ENCODE measurements at places on chromosomes 11 and 22. TPM values are rescaled to one million over a fixed set of nuclear protein-coding genes. Genes with fewer than 3 reads are reported as not detected.

DNA sequence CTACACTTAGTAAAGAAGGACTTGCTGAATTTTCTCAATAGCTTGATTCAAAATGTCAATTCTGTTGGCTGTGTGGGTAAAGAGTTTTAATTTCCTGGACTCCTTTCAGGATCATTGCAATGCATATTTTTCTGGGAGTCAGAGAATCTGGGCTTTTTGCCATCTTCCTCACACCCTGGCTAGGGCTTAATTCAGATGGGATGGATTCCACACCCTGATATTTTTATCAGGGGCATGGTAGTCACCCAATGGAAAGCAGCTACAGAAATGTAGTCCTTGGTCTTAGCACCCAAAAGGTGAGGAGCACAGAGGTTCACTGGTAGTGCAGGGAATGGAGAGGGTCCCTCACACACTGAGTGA, 79.3 kb downstream of the SGSM3 start:
- no peaks in the 10 kb centered on the region for H3K36me3 ChIP-seq
- peak; percentile 78 for DNase-seq
- no peak overlapping the region for H3K4me3 ChIP-seq
- H3K27ac ChIP-seq, result no peak overlapping the region

DNA sequence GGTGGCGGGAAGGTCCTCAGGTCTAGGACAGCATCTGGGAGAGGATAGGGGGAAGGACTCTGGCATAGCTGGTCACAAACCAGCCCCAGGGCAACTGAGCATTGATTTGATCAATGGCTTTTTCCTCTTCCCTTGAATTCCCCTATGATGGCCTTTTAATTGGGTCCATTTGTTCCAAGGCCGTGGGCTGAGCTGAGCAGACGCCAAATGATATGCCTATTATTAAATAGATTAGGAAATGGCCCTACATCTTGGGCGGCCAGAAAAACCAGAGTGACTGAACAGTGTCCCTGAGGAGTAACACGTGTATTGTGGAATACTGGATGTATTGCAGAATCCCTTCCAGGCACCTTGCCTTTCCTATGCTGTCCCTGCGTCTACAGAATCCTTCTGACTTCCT, 26.7 kb upstream of the P2RY6 start:
- no peak for DNase-seq
- no peaks in the 10 kb centered on the region for H3K4me1 ChIP-seq
- H3K27me3 ChIP-seq, result peaks cover 16% of the 10 kb centered on the region
- H3K27ac ChIP-seq, result no peak overlapping the region
- H3K4me3 ChIP-seq, result no peak overlapping the region

DNA sequence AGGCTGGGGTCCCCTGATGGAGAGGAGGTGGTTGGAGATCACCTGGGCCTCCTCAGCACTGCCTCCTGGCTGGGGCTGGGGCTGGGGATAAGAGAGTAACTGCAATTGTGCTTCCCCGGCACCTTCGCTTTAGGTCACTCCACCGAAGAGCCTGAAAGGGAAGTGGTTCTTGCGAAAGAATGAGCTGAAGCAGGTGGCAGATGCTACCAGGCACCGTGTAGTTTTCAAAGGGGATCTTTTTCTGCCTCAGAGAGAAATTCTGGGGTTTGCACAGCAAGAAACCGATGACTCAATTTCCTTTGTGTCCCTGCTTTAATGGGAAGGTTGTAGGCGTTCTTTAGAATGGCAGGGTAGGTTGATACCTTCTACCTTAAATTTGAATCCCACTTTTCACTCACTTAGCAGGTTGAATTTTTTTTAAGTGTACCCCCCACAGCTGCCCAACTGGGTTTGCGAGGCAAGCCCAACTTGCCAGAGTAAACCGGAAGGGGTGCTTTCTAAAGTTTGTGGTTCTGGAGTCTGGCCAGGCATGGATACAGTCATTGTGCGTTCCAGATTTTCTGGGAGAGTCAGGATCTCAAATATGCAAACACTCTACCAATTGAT, 5.3 kb downstream of the CD44 start:
- no peak overlapping the region for H3K4me3 ChIP-seq
- no peaks in the 10 kb centered on the region for H3K36me3 ChIP-seq
- H3K4me1 ChIP-seq, result peaks cover 3% of the 10 kb centered on the region
- peak; percentile 66 for DNase-seq

DNA sequence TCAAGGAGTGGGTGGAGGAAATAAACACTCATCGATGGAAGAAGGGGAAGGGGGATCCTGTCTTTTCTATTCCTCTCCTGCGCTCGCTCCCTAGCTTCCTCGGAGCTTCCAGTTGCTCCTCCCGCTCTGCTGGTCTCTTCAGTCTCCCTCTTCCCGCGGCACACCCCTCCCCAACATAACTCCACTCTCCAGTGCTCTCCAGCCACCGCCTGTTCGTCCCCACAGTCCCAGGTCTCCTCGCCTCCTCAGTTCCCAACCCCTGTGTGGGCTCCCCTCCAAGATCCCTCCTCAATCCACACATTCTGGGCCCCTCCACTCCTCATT, 438 bp downstream of the ZW10 start:
- peak overlapping the region; percentile 93 for H3K4me3 ChIP-seq
- H3K4me1 ChIP-seq, result peaks cover 4% of the 10 kb centered on the region
- peak; percentile 19 for DNase-seq
- H3K36me3 ChIP-seq, result peaks cover 5% of the 10 kb centered on the region
- peaks cover 11% of the 10 kb centered on the region for H3K27me3 ChIP-seq
- H3K27ac ChIP-seq, result peak overlapping the region; percentile 74

Gene SCT
- 4.3 TPM for total RNA-seq

Gene VWCE
- 1.8 TPM for total RNA-seq

DNA sequence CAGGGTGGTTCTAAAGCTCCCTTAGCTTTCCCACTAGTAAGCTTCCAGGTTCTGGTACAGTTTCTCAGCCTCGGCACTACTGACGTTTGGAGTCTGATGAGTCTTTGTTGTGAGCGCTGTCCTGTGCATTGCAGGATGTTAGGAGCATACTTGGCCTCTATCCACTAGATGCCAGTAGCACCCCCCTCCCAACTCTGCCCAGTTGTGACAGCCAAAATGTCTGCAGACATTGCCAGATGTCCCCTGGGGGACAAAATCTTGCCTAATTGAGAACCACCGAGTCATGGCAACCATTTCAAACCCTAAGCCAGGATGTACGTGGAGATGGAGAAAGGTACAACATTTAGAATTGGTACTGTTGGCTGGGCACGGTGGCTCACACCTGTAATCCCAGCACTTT, 68.7 kb downstream of the PTPRJ start:
- H3K4me3 ChIP-seq, result no peak overlapping the region
- H3K27me3 ChIP-seq, result no peaks in the 10 kb centered on the region
- peak overlapping the region; percentile 17 for H3K27ac ChIP-seq
- H3K36me3 ChIP-seq, result no peaks in the 10 kb centered on the region
- DNase-seq, result no peak

Gene CRYAB
- 15.3 TPM for total RNA-seq

DNA sequence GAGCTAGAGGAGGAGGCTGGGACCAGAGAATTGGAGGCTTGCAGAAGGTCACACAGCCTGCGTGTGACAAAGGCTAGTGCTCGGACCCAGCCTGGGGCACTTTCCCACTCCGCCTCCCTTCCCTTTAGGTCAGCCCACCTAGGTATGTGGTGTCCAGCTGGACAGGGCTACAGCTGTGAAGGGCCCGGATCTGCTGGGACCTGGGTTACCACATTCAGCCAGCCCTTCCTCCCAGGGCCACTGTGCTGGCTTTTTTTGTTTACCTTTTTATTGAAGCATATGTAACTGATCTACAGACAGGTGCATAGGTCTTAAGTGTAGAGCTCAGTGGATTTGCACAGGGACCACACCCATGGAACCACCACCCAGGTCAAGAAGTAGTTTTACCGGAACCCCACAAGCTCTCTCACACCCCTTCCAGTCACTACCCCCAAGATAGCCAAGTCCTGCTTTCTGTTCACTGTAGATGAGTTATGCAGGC, 8.7 kb downstream of the CAPN5 start:
- no peaks in the 10 kb centered on the region for H3K36me3 ChIP-seq
- no peaks in the 10 kb centered on the region for H3K27me3 ChIP-seq
- no peaks in the 10 kb centered on the region for H3K4me1 ChIP-seq
- no peak for DNase-seq
- no peak overlapping the region for H3K27ac ChIP-seq
- H3K4me3 ChIP-seq, result no peak overlapping the region

Gene TRMT112
- total RNA-seq, result 438 TPM

GRCh38 chr22:20424932-20425565, 12.6 kb downstream of the SCARF2 start:
- no peak overlapping the region for H3K4me3 ChIP-seq
- peaks cover 14% of the 10 kb centered on the region for H3K27me3 ChIP-seq
- H3K27ac ChIP-seq, result no peak overlapping the region
- H3K36me3 ChIP-seq, result peaks cover 3% of the 10 kb centered on the region
- no peak for DNase-seq

GRCh38 chr22:29093030-29093429, 20.2 kb downstream of the KREMEN1 start:
- no peaks in the 10 kb centered on the region for H3K27me3 ChIP-seq
- no peak overlapping the region for H3K27ac ChIP-seq
- no peak for DNase-seq
- H3K36me3 ChIP-seq, result no peaks in the 10 kb centered on the region

- H3K27ac ChIP-seq, result no peak overlapping the region
- no peak overlapping the region for H3K4me3 ChIP-seq
- no peak for DNase-seq
- H3K27me3 ChIP-seq, result no peaks in the 10 kb centered on the region
- H3K36me3 ChIP-seq, result no peaks in the 10 kb centered on the region
These were observed 49.9 kb upstream of the MICAL2 start for GRCh38 chr11:12060385-12060985.

DNA sequence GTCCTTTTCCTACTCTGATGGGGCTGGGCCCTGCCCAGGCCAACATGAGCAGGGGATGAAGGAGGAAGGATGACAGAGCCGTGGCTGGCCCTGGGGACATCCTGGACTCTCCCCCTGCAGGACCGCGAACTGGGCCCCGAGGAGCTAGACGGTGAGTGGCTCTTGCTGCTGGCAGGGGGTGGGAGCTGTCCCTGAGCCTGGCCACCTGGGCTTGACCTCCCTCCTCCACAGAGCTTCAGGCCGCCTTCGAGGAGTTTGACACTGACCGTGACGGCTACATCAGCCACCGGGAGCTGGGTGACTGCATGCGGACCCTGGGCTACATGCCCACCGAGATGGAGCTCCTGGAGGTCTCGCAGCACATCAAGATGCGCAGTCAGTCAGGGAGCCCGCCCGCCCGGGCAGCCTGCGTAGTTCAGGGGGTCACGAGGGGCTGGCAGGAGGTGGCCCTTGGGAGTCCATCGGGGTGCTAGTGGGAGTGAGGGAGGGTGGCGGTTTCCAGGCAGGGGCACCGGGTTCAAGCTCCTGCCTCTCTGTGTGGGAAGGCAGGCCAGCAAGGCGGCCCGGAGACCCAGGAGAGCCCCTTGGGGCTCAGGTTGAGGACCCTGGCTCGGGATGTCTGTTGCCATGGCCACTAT, 1.0 kb downstream of the CABP4 start:
- DNase-seq, result no peak
- H3K36me3 ChIP-seq, result no peaks in the 10 kb centered on the region
- H3K27ac ChIP-seq, result no peak overlapping the region
- H3K27me3 ChIP-seq, result no peaks in the 10 kb centered on the region
- H3K4me1 ChIP-seq, result no peaks in the 10 kb centered on the region
- H3K4me3 ChIP-seq, result no peak overlapping the region

Gene OR4D11
- not detected for total RNA-seq

GRCh38 chr22:22061085-22062077, 78.8 kb upstream of the TOP3B start:
- H3K27ac ChIP-seq, result no peak overlapping the region
- no peaks in the 10 kb centered on the region for H3K36me3 ChIP-seq
- peak; percentile 93 for DNase-seq
- peaks cover 41% of the 10 kb centered on the region for H3K27me3 ChIP-seq

DNA sequence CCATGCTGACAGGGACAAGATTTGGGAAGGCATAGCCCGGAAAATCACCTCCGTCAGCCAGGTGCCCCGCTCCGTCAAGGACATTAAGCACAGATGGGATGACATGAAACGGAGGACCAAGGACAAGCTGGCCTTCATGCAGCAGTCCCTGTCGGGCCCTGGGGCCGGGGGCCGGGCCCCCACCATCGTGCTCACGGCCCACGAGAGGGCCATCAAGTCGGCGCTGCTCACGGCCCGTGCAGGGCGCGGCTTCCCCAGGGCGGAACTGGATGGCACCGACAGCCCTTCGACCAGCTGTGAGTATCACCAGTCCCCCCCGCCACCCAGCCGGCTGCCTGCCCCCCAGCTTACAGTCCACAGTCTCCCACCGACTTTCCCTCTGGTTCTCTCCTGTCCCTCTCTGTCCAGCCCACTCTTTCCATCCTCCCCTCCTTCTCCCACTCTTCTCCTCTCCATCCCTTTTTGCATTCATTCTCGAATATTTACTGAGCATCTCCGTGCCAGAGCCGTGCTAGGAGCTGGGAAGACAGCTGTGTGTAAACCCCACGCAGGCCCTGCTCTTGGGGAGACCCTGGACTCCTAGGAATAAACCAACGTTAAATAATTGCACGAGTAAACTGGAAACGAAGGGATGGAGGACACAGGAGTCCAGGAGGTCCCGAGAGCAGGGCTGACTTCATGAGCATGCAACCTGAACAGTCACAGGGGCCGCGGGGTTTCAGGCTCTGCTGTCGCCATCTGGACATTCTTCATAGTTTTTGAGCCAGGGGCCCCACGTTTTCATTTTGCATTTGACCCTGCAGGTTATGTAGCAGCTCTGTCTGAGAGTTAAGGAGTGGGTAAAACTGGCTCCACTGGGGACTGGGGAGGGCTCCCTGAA, 62.8 kb downstream of the PRDM11 start:
- H3K36me3 ChIP-seq, result peaks cover 10% of the 10 kb centered on the region
- no peak for DNase-seq
- no peaks in the 10 kb centered on the region for H3K27me3 ChIP-seq
- H3K27ac ChIP-seq, result peak overlapping the region; percentile 77

DNA sequence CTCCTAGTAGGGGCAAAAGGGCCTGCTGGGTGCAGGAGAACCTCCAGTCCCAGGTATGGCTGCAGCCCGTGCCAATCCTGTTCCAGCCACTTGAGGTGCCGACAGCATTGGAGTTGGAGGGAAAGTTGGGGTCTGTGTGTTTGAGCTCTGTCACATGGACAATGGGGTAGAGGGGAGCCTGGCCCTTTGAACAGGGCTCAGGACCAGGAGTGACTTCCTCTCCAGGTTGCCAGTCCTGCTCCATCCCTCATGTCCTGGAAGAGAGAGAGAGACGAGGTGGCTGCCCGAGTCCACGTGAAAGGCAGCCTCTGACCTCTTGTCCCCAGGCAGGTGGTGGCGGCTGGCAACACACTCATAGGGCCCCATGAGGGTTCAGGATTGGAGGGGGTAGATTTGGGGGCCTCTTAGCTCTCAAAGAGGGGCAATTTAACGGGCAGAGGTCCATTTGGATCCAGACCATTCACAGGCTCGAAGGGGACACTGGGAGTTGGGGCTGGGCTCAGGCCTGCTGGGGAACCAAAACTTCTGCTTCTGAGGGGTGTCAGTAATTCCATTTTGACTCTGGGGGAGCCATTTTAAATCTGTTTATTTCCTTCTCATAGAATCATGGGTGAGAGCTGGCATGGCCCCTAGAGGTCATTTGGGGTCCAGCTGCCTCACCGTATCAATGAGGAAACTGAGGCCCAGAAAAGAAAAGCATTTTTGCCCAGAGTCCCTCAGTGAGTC, 4.1 kb downstream of the ADORA2A start:
- H3K27ac ChIP-seq, result no peak overlapping the region
- H3K4me1 ChIP-seq, result no peaks in the 10 kb centered on the region
- no peaks in the 10 kb centered on the region for H3K27me3 ChIP-seq
- H3K36me3 ChIP-seq, result no peaks in the 10 kb centered on the region
- no peak for DNase-seq
- H3K4me3 ChIP-seq, result no peak overlapping the region

Gene FAT3
- 3.4 TPM for total RNA-seq

- no peak overlapping the region for H3K4me3 ChIP-seq
- DNase-seq, result no peak
- H3K27ac ChIP-seq, result no peak overlapping the region
- no peaks in the 10 kb centered on the region for H3K27me3 ChIP-seq
These were observed 101.6 kb downstream of the CCDC81 start for GRCh38 chr11:86476109-86476861.

Gene PNPLA5
- total RNA-seq, result not detected

Gene MMP27
- not detected for total RNA-seq

Data from cardiac muscle cell (in vitro differentiated cells and primary cell).